Common myeloid progenitor, CD34-positive (primary cell): ENCODE measurements at places on chromosomes 6 and 20.

DNA sequence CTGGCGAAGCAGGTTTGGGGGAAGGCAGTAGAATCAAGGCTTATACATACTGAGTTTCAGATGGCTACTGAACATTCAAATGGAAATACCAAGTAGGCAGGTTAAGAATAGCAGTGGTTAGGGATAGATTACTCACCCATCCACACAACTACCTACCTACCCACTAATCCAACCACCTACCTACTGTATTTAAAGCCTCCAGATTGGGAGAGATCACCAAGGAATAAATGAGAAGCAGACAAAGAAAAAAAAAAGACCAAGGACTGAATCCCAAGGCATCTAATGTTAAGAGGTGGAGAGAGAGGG is 68.3 kb upstream of the SMIM29 start:
- no peaks in the 10 kb centered on the region for H3K27me3 ChIP-seq
- peaks cover 3% of the 10 kb centered on the region for H3K36me3 ChIP-seq
- H3K4me3 ChIP-seq: no peak overlapping the region
- H3K27ac ChIP-seq: no peak overlapping the region
- no peak for DNase-seq

- H3K4me1 ChIP-seq: peaks cover 11% of the 10 kb centered on the region
- no peaks in the 10 kb centered on the region for H3K27me3 ChIP-seq
- H3K27ac ChIP-seq: no peak overlapping the region
- H3K36me3 ChIP-seq: peaks cover 27% of the 10 kb centered on the region
- DNase-seq: no peak
- H3K4me3 ChIP-seq: no peak overlapping the region
Measured at GRCh38 chr6:25998379-25998778, 35.8 kb downstream of the TRIM38 start.

- peaks cover 4% of the 10 kb centered on the region for H3K4me1 ChIP-seq
- no peaks in the 10 kb centered on the region for H3K27me3 ChIP-seq
- no peak overlapping the region for H3K27ac ChIP-seq
Measured at GRCh38 chr6:4322846-4323309, 187.5 kb upstream of the ECI2 start.

DNA sequence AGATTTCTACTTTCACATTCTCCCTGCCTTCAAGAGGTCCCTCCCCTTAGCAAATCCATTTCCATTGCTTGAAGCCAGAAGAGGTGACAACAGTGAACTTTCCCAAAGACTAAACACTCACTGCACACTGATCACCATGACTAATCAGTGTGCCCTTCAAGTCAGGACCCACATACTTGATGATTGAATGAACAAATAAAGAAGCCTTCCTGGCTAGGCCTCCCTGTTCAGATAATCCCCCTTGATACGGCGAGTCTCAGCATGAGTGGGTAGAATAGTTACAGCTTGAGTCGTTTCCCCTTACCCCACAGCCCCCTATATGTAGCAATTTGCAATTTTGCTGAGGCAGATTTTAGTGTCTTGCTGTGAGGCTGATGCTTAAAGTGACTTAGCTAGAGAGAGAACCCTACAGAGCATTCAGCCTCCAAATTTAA is 102.2 kb downstream of the UNC5CL start:
- no peaks in the 10 kb centered on the region for H3K27me3 ChIP-seq
- no peaks in the 10 kb centered on the region for H3K36me3 ChIP-seq
- DNase-seq: no peak
- H3K4me3 ChIP-seq: no peak overlapping the region
- H3K4me1 ChIP-seq: no peaks in the 10 kb centered on the region

DNA sequence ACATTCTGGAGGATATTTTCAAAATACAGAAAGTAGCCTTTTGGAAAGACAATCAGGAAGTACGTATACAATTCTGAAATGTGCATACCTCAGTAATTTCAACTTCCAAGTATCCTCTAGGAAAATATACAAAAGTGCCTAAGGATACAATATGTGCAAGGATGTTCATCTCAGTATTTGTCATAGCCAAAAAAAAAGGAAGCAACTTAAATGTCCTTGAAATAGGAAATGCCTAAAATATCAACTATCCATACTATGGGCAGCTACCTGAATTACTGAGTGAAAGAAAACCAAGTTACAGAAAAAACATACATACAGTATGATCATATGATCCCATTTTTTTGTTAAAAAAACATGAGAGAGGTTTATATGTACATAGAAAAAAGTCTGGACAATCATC is 1.5 kb downstream of the PPIL1 start:
- no peaks in the 10 kb centered on the region for H3K27me3 ChIP-seq
- no peak overlapping the region for H3K27ac ChIP-seq
- no peak for DNase-seq
- peaks cover 22% of the 10 kb centered on the region for H3K36me3 ChIP-seq
- H3K4me1 ChIP-seq: peaks cover 26% of the 10 kb centered on the region

DNA sequence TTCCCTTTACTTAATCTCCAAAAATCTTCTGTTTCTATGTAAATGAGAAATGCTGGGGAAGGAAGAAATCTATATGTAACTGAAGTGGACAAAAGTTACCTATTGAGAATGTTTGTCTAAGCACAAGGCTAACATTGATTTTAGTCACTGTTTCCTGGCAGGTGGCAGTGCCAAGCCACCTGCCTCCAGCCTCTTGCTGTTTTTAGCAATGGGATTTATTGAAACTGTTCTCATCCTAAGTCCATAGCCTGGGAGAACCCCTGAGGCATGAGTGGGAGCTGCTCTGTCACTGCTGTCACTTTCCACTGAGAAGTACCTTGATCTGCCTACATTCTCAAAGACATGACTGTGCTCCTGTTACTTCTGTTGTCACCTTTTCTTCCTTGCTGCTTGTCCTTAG is 14.7 kb downstream of the ENPP3 start:
- no peak overlapping the region for H3K4me3 ChIP-seq
- H3K27me3 ChIP-seq: no peaks in the 10 kb centered on the region
- H3K36me3 ChIP-seq: no peaks in the 10 kb centered on the region

GRCh38 chr20:5836569-5836968 is 86.4 kb downstream of the SHLD1 start:
- no peak for DNase-seq
- no peak overlapping the region for H3K27ac ChIP-seq
- no peaks in the 10 kb centered on the region for H3K36me3 ChIP-seq
- peaks cover 18% of the 10 kb centered on the region for H3K4me1 ChIP-seq
- H3K4me3 ChIP-seq: no peak overlapping the region

DNA sequence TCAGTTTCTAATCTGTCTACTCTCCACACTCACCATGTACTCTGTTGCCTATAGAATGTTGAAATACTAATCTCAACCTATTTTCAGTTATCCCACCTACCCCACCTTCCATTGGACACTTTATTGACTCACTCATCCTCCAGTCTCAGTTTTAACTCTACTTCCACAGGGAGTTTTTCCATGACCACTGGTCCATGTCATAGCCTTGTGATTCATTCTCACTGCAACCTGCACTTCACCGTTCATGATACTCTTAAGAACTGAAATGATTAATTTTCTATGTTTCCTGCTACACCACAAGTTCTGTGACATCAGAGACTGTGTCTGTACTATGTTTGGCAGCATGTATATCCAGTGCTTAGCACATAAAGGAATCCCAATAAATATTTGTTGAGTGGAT is 122.8 kb upstream of the HSF2 start:
- DNase-seq: no peak
- H3K36me3 ChIP-seq: no peaks in the 10 kb centered on the region
- no peaks in the 10 kb centered on the region for H3K4me1 ChIP-seq
- no peaks in the 10 kb centered on the region for H3K27me3 ChIP-seq
- no peak overlapping the region for H3K4me3 ChIP-seq

- DNase-seq: peak; percentile 22
- peaks cover 7% of the 10 kb centered on the region for H3K27me3 ChIP-seq
- H3K27ac ChIP-seq: no peak overlapping the region
- no peaks in the 10 kb centered on the region for H3K4me1 ChIP-seq
- no peak overlapping the region for H3K4me3 ChIP-seq
Measured at GRCh38 chr20:43508604-43509040, 1.1 kb downstream of the L3MBTL1 start.

DNA sequence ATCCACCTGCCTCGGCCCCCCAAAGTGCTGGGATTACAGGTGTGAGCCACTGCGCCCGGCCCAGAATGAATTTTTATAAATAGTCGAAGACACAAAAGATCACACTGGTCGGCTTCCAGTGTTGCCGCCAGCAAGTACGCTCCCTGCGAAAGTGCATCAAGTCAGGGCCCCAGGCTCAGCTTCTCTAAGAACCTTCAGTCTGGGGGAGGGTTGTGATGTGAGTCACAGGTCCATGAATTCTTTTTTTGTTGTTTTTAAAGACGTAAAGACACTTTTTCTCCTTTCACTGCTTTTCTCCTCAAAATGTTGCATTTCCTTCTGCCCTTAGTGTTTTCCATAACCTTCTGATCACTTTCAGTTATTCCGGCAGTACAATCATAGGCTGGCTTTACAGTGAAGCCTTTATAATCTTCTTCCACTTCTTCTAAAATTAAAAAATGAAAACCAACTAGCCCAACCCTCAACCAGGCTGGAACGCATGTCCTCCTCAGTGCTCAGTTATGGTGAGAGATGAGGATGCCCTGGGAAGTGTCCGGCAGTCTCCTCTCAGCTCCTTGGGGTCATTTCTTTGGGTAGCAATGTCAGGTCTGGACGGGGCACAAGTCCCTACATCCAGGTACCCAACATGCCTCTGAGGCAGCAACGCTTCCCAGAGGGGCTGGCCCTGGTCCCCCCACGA is 66.6 kb downstream of the CSE1L start:
- peaks cover 52% of the 10 kb centered on the region for H3K36me3 ChIP-seq
- no peak overlapping the region for H3K27ac ChIP-seq
- no peaks in the 10 kb centered on the region for H3K27me3 ChIP-seq
- no peak for DNase-seq

DNA sequence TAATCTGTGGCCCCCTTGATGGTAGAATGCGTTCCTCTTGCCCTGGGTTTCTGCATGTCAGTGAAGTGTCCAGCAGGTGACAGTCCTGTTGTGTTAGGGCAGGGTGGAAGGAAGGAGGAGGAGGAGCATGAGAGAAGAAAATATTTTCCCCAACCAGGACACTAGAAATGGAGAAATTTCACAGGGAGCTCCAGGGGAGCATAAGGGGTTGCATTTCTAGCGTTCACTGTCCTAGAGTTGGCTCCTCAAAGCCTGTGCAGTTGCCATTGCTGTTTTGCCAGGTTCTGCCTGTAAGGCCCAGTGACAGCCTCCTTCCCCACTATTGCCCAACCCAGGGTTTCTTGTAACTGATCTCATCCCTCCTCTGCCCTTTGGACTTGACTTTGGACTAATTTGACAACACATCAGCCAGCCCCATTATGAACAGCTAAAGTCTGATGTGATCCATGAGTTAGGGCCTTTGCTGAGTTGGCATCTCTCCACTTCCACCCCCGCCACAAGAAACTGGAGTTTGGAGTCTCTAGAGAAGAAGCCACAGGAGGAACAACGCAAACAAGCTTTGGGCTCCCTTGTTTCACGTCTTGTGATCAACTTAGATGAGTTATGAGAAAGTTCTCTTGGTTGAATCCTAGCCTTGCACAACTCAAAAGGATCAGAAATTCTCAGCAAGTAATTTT is 14.0 kb upstream of the FAM50B start:
- H3K4me3 ChIP-seq: no peak overlapping the region
- no peaks in the 10 kb centered on the region for H3K4me1 ChIP-seq
- no peaks in the 10 kb centered on the region for H3K27me3 ChIP-seq

GRCh38 chr6:107154131-107154800 is 39.0 kb upstream of the BEND3 start:
- H3K36me3 ChIP-seq: no peaks in the 10 kb centered on the region
- no peaks in the 10 kb centered on the region for H3K27me3 ChIP-seq
- no peak for DNase-seq
- no peak overlapping the region for H3K4me3 ChIP-seq
- H3K27ac ChIP-seq: no peak overlapping the region
